ENCODE measurements at places on chromosomes 2 and 18.

DNA sequence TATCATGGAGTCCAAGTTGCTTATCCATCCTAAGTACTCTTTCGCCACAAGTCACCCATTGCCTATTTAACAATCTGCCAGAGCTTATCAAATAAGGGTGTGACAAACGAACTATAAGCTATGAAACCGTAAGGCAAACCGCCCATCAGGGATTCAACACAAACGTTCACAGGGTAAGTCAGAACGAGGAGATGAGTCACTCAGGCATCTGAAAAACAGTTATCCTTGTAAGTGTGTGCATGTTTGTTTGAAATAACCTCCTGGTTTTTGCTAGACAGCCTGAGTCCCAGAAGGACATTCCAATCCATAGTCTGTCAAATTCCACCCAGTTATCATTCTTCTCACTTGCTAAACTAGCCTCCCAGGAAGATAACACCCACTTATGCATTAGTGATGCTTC is 299.1 kb downstream of the PAX3 start:
- no peak for DNase-seq

DNA sequence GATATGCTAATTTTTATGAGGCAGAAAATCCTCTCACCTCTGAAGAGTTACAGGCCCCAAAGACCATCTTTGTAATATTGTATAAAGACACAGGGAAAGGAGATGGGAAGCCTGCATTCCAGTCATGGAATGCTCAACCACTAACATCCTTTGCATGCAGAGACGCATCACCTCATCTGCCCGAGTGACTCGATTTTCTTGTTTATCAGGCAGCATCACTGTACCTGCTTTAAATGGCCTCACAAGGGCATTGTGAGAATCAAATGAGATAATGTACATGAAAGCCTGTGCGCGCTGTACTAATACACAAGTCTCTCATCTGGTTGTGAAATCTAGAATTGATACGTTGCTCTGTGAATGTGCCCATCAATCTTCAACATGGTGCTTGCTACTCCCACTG is 10.2 kb upstream of the TMEM247 start:
- no peak for DNase-seq

DNA sequence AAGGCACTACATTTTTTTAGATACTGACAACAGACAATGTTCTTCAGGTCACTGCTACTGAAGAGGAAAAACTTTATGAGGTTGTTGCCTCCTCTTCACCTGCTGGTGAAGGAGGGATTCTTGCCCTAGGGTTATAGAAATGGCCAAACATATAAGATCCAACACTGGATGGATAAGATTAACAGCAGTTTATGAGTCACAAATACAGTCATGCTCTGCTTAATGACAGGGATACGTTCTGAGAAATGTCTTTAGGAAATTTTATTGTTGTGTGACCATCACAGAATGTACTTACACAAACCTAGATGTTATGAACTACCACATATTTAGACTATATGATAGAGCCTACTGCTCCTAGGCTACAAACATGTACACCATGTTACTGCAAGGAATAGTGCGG is 57.4 kb upstream of the AMMECR1L start:
- no peak for DNase-seq

- no peak for DNase-seq
These were observed 14.6 kb upstream of the SEMA4C start for GRCh38 chr2:96884299-96885094.

DNA sequence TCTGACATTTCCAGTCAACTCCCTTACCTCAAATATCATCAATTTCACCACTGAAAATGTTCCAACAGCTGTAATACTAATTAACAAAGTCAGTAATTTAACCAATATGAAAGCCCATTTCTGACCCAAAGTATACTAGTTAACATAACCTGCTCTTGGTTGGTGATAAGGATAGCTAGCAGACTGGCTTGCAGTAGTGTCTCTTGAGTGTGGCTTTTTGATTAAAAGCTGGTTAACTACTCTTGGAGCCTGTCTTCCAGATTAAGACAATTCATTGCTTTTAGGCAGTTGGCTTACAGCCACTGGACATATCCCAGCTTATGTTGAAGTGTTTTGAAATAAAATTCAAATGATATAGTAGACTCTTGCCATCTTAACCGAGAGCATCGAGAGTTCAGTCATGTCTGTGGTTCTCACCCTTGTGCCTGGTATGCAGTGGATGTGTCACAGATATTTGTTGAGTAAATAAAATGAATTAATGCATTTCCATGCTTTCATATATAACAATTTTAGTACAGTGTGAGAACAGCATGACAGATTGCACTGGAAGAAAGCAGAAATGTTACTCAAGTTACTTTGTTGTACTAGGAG is 158.1 kb downstream of the TANC1 start:
- no peak for DNase-seq
